ENCODE measurements at places on chromosomes 3 and 15. TPM values are rescaled to one million over a fixed set of nuclear protein-coding genes. Genes with fewer than 3 reads are reported as not detected.
A peak's percentile ranks its signal among the peaks of the same experiment; 100 is the strongest.

FGF12 gene
- 7.0 TPM for total RNA-seq

STRIT1 gene
- not detected for total RNA-seq

IL17RC gene
- total RNA-seq, result 39.2 TPM

GOLGA8T gene
- not detected for total RNA-seq

AHSG gene
- total RNA-seq, result not detected

PARP15 gene
- total RNA-seq, result 4.3 TPM

CCDC39 gene
- total RNA-seq, result not detected

SPTSSB gene
- 2.2 TPM for total RNA-seq

ELL3 gene
- 0.24 TPM for total RNA-seq

RAB6B gene
- 2.6 TPM for total RNA-seq

EBLN2 gene
- 13.2 TPM for total RNA-seq

CNTN3 gene
- 0.96 TPM for total RNA-seq

KIF7 gene
- 8.2 TPM for total RNA-seq

GRCh38 chr15:42144841-42145375 lies 11.5 kb downstream of the PLA2G4F start:
- no peak for DNase-seq

- DNase-seq, result no peak
Measured at GRCh38 chr3:56870436-56870835, 68.7 kb upstream of the ARHGEF3 start.

- DNase-seq, result no peak
Measured at GRCh38 chr3:120064641-120065040, 29.6 kb downstream of the GSK3B start.

DNA sequence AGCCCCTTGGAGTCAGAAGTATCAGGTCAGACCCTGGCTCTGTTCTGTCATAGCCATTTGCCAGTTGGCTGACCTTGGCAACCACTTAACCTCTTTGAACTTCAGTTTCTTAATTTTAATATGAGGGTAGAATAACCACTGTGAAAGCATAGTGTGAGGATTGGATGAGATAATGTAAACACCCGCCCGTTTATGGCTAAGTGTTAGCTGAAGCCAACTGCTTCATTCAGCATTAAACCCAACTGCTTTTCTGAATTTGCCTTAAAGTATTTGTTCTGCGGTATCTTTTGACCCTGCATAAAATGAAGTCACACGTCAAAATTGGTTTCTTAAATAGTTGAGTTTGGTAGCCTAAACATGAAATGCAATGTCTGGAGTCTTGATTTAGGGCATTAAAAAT lies 121.5 kb upstream of the ABHD17C start:
- no peak for DNase-seq

GRCh38 chr3:173556546-173556945 lies 159.0 kb downstream of the NLGN1 start:
- no peak for DNase-seq

GRCh38 chr3:96416549-96417255 lies 397.7 kb upstream of the EPHA6 start:
- no peak for DNase-seq

DNA sequence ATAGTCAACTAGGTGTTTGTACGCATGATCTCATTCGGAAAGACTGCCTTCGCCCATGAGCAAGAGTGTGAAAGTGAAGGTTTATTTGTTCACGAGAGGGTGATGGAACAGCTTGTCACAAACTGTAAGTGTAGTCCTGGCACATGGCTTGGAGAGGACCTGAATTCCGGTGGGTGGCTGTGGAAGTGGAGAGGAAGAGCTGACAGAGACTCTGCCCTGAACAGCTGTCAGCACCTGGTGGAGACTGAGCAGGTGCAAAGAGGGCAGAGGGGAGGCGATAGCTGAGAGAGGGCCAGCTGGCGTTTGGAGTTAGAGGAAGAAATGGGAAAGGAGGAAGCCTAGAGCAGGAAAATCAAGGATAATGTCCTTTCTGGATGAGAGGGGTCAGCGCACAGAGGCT lies 155.7 kb downstream of the EEFSEC start:
- DNase-seq, result no peak

- DNase-seq, result no peak
Measured at GRCh38 chr3:98574132-98574531, 19.3 kb downstream of the CPOX start.

DNA sequence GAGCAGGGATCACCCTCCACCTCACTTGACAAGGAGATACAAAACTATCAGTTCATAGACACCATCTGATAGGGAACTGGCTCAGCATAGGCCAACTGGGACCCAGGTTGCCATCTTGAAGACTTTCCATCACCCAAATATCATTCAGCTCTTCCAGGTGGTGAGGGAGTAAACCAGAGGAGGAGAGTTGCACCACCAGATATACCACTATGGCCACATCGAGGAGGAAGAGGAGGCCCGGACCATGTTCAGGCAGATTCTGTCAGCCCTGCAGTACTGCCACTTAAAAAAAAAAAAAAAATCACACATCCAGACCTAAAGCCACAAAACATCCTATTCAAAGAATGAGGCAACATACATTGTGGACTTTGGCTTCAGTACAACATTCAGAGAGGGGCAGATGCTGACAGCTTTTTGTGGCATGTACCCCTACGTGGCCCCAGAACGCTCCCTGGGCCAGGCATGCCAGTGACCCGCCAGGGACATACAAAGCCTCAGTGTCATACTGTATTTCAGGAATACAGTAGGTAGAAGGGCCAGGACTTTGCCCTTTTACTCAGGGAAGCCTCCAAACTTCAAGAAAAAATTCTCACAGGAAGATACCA lies 18.4 kb upstream of the EMC3 start:
- no peak for DNase-seq

DNA sequence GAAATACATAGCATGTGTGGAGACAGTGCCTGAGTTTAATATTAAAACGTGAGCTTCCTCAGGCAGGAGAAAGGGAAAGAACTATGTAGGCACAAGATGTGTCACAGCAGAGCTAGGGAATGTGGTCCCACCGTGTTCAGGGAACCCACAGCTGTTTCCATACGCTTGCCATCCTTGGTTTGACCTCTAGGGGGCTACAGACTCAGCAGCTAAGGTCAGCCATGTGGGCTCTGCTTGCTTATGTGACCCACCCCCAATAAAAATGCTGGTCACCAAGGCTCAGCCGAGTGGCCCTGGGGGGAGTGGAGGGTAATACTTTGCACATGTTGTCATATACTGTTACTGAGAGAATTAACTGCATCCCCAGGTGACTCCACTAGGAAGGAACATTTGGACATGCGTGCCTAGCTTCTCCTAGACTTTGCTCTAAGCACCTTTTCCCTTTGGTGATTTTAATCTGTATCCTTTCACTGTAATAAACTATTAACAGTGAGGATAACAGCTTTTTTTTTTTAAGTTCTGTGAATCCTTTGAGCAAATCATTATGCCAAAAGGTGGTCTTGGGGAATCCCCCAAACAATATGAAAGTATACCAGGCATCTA lies 3.3 kb downstream of the TUBGCP5 start:
- peak; percentile 29 for DNase-seq

- DNase-seq, result no peak
Measured at GRCh38 chr15:73841756-73842725, 31.3 kb upstream of the TBC1D21 start.

DNA sequence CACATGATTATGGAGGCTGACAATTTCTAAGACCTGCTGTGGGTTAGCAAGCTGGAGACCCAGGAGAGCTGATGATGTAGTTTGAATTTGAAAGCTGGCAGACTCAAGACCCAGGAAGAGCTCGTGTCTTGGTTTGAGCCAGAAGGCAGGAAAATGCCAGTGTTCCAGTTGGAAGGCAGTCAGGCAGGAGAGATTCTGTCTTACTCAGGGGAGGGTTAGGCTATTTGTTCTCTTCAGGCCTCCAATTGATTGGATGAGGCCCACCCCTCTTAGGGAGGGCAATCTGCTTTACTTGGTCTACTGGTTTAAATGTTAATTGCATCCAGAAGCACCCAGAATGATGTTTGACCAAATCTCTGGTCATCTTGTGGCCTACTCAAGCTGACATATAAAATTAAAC lies 40.4 kb upstream of the IGF2BP2 start:
- DNase-seq, result no peak

DNA sequence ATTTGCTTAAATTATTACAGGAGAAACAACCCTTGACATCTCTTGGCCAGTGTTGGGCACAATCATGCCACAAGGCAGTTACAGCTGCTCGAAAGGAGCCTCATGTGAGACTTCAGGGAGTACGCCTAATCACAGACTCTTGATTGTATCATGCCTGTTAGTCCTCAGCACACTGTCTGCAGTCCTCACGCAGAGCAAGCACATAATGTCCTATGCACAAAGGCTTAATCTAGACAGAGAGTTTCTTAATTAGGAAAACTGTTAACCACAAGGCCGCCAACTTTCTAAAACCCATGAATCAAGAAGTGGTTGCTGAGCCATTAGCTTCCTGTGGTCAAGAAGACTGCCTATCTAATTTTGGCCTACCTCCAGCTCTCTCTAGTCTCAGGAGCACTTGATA lies 172.0 kb downstream of the UNC13C start:
- DNase-seq, result peak; percentile 93

DNA sequence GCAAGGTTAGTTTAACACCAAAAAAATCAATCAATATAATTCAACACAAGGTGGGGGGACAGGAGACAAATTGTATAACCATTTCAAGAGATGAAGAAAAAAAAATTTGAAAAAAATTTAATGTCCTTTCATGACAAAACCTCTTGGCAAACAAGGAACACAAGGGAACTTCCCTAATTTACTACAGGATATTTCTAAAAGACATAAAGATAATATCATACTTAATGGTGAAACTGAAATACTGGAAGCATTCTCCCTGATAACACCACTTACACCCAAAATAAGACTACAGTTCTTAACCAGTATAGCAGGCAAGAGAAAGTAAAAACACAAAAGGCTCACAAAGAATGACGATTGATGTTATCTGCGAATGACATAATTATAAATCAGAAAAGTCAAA lies 44.7 kb downstream of the IFT57 start:
- no peak for DNase-seq

DNA sequence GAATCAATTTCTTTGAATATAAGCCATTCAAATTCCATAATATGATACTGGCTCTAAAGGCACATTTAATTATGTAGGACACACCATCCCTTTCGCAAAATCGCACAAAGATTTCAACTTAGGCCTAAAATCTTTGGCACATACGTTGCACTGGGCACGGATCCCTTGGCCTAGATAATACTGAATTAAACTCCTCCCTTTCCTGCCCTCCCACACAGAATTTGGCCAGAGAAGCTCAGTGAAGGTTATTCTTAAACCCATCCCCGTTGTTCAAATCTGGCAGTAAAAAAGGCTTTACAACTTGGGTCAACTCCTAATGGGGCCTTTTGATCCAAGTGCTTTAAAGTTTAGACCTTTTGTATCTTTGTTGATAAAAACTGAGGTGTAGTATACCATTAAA lies 247.2 kb downstream of the PTPRG start:
- DNase-seq, result peak; percentile 50

- no peak for DNase-seq
Measured at GRCh38 chr3:159950156-159950898, 38.3 kb upstream of the IL12A start.

DNA sequence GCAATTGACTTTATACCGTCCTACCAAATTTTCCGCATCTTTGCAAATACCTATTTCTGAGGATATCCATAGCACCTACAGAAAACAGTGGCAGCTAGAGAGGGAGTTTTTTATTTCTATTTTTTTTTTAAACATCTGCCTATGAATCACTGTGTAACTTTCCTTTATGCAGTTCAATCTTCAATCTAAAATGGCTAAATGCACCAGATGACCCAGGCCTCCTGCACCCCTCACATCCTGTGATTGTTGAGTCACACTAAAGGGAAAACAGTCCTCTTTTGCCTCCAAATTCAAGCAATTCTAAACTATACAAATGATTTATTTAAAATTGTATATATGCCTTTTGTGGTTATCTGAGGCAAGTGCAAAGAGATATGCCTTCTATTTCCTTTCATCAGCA lies 20.1 kb upstream of the BCL6 start:
- DNase-seq, result no peak

DNA sequence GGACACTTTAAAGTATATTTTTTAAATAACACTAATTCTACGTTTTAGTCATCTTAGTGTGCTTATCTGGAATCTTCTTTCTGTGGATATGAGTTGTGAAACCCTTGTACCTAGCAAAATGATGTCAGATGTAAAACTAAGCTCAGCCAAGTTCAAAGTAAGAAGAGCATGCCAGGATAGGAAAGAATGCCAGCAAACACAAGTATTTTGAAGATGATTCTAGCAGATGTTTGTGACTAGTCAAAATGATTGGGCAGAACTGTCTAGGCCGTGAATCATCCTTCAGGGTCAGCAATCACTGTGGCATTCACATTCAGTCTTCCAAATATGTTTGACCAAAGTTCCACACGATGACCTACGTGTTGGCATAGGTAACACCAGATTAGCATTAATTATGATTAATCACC lies 5.4 kb upstream of the PLOD2 start:
- peak; percentile 94 for DNase-seq

DNA sequence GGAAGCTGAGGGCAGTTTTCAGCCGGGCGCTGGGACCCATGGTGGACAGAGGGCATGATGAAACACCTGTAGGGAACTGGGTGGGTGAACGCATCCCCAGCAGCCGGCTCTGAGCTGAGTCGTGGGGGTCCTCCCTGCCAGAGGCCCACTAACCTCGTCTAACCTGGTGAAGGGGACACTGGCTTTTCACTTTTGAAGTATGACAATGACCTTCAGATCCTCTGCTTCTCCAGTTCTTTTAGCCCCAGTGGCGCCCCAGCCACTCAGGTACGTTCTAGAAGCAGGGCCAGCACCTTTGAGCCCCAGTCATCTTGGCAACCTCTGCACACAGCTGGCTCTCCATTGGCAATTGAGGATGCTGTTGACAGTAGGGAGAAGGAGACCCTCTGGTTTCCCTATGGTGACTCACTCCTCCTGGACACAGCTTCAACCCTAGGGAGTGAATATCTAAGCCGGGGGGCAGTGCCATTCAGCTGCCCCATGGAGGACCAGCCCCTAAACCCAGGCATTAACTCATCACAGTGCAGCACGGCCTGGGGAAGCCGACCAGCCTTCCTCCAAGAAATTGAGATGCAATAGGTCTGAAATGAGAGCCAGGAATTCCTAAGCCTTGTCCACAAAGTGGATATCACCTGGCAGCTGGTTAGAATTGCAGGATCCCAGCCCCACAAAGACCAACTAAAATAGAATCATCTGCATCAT lies 46.1 kb downstream of the CMTM6 start:
- DNase-seq, result no peak

DNA sequence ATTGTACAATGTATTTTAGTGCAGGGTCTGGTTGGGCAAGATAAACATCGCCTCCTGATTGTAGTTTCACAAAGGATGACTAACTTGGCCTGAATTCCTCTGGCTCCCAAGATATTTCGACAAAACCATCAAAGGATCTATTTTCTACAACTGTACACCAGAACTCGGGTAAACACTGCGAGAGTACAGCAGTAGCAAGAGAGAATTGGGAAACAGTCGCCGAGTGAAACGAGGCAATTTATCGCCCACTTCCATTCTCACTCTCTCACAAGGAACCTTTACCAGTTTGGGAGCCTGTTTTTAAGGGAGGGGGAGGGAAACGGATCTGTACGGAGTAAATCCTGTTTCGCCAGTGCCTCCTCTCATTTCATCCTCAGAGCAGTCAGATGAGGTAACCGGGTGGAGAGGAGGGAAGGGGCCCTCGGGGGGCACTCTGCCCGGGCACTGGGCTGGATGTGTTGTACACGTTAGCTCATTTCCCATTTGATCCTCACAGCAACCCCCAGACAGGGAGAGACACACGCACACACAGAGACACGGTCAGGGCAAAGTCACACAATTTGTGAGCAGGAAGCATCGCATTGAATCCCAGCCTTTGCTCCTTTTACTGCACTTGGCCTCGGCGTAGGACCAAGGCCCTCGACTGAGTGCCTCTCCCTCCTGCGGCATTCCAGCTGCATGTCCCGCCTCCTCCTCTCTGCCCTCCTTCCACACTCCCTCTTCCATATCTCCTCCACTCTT lies 120.1 kb downstream of the LIPC start:
- DNase-seq, result peak; percentile 91

All from umbilical cord (tissue), 2 donors.